ENCODE measurements at places on chromosomes 2 and 18. TPM values are rescaled to one million over a fixed set of nuclear protein-coding genes. Genes with fewer than 3 reads are reported as not detected.

- no peaks in the 10 kb centered on the region for H3K36me3 ChIP-seq
- no peaks in the 10 kb centered on the region for H3K27me3 ChIP-seq
- no peaks in the 10 kb centered on the region for H3K4me1 ChIP-seq
- DNase-seq = no peak
Measured at GRCh38 chr2:102181376-102181775, 5.4 kb upstream of the IL1RL2 start.

- peak overlapping the region; percentile 72 for H3K27ac ChIP-seq
- DNase-seq = peak; percentile 64
- H3K4me1 ChIP-seq = peaks cover 34% of the 10 kb centered on the region
- no peaks in the 10 kb centered on the region for H3K27me3 ChIP-seq
Measured at GRCh38 chr2:28338831-28339321, 53.8 kb upstream of the FOSL2 start.

DNA sequence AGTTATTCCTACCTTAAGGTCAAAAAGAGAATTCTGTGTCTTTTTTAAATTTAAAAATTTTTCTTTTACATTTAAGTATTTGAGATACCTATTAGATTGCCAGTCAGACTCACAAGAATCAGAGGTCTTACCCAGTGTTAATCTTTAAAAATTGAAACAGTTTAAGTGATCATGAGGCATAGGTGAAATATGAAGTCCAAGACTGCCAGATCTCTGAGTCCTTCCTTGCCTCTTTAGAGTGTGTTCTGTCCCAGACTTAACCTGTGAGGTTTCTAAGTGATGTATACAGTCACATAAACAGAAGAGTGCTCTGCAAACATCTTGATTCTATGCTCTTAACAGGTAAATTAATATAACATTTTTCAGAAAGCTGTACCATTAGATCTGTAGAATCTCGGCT lies 40.6 kb downstream of the ACTR3 start:
- no peaks in the 10 kb centered on the region for H3K27me3 ChIP-seq
- H3K27ac ChIP-seq = no peak overlapping the region
- no peaks in the 10 kb centered on the region for H3K4me1 ChIP-seq
- peaks cover 13% of the 10 kb centered on the region for H3K36me3 ChIP-seq
- no peak for DNase-seq

GRCh38 chr2:72027426-72028161 lies 120.1 kb downstream of the CYP26B1 start:
- no peaks in the 10 kb centered on the region for H3K4me1 ChIP-seq
- no peaks in the 10 kb centered on the region for H3K27me3 ChIP-seq
- no peak overlapping the region for H3K27ac ChIP-seq
- DNase-seq = no peak

- peak; percentile 25 for DNase-seq
Measured at GRCh38 chr2:66032226-66032775, 402.6 kb upstream of the MEIS1 start.

DNA sequence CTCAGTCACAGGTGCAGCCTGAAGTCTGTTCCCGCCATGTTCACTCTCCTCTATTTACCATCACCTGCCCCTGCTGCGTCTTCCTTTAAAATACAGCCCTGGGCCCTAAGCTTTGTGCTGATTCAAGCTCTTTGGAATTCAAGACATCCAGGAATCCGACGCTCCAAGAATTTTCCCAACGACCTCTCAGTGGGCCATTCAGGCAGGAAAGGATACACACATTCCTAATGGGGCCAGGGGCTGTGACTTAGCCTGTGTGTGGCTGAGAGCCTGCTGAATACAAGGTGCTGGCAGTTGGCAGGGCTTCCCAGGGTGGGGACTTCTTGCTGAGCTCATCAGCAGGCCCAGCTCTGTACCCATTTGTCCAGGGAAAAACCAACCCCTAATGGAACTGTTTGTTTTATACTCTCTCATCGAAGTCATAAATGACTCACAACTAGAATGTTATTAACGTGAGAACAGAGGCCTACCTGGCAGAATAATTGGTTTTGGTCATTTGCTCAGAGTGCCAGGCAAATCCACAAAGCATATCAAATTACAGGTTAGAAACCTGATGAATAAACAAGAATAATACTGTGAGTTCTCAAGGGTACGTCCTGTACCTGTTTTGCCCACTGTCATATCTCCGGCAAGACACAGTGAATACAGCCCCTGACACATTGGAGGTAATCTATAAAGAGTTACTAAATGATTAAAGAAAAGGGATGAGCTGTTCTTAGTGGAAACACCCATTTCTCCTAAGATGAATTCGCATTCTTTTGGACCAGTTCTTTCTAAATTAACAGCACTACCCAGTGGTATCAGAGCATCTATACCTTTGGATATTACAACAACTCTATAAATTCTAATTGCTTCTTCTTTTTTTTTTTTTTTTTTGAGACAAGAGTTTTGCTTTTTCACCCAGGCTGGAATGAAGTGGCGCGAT lies 12.6 kb upstream of the KCMF1 start:
- H3K4me3 ChIP-seq = peak overlapping the region; percentile 36
- H3K4me1 ChIP-seq = peaks cover 47% of the 10 kb centered on the region
- no peaks in the 10 kb centered on the region for H3K27me3 ChIP-seq
- peak; percentile 97 for DNase-seq
- H3K27ac ChIP-seq = peak overlapping the region; percentile 100

GRCh38 chr2:85470850-85471800 lies 52.6 kb downstream of the SH2D6 start:
- no peaks in the 10 kb centered on the region for H3K36me3 ChIP-seq
- H3K27me3 ChIP-seq = no peaks in the 10 kb centered on the region
- DNase-seq = no peak
- peaks cover 23% of the 10 kb centered on the region for H3K4me1 ChIP-seq

DNA sequence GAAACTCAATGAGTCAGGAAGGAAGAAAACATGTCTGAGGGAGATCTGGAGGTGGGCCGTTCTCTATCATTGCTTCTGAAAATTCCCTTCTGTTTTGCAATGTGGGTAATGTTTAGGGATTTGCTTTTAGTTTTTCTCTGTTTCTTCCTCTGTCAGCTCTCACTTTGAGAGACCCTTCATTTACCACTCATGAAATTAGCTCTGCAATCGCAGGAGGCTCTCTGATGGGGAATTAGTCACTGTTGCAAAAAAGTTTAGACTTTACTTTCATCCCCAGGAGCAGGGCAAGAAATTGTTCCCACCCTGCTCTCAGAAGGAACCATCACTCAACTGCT lies 80.0 kb upstream of the MAP4K3 start:
- no peaks in the 10 kb centered on the region for H3K36me3 ChIP-seq
- H3K27ac ChIP-seq = no peak overlapping the region
- no peak for DNase-seq
- no peaks in the 10 kb centered on the region for H3K27me3 ChIP-seq
- H3K4me3 ChIP-seq = no peak overlapping the region

DNA sequence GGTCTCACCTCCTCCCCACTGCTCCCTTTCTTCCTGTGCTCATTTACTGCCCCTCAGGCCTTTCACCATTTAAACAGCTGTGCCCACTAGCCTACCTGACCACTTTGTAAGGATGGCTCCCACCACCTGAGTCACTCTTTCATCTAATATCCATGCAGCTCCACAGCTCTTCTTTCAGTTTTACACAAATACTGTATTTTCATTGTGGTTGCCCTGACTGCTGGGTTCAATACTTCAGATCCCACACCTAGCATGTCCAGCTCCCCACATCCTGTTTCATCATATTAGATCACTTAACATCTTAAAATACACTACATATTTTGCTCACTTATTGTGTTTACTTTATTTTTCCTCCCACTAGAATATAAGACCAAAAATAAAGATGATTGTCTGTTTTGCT lies 1110.6 kb downstream of the TSN start:
- H3K36me3 ChIP-seq = no peaks in the 10 kb centered on the region
- H3K4me3 ChIP-seq = no peak overlapping the region
- no peak overlapping the region for H3K27ac ChIP-seq
- DNase-seq = no peak
- H3K4me1 ChIP-seq = no peaks in the 10 kb centered on the region

DNA sequence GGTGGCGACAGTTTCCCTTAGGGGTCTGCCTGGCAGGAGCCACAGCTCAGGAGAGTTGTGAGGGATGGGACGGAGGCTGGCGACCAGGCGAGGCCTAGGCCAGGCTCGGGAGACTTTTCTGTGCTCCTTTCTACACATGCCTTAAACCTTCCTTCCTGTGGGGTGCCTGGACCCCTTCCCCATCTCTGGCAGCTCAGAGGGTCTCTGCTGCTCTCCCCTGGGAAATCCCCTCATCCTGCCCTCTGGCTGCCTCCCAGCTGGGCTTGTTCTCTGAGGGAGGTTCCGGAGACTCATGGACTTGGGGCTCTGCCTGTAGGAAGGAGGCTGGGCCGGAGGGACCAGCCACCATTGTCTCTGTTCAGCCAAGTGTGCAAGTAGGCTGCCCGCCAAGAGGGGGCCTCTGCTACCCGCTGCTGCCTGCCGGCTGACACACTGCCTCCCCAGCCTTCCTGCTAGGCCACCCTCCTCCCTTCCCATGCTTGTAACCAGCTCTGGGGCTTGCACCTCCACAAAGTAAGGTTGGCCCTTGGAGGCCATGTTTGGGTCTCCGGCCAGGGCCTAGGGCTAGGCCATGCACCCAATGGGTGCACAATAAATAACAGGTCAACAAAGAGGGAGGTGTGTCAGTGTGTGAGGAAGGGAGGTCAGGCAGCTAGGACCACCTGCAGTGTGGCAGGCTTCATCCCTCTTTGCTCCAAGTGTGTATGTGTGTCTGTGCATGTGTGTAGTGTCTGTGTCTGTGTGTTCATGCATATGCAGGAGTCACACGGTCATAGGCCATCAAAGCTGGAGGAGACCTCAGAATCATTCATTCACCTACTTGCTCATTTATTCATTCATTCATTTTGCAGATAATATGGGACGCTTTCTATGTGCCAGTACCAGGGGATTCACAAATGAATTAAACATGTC lies 28.8 kb downstream of the PSD4 start:
- no peak overlapping the region for H3K27ac ChIP-seq
- H3K4me3 ChIP-seq = no peak overlapping the region

GRCh38 chr2:66962716-66963115 lies 434.4 kb upstream of the ETAA1 start:
- no peaks in the 10 kb centered on the region for H3K27me3 ChIP-seq
- H3K4me3 ChIP-seq = no peak overlapping the region
- H3K4me1 ChIP-seq = peaks cover 13% of the 10 kb centered on the region
- peak; percentile 24 for DNase-seq
- H3K27ac ChIP-seq = no peak overlapping the region

GRCh38 chr2:1454346-1454745 lies 41.1 kb downstream of the TPO start:
- no peaks in the 10 kb centered on the region for H3K27me3 ChIP-seq
- H3K27ac ChIP-seq = no peak overlapping the region
- H3K36me3 ChIP-seq = no peaks in the 10 kb centered on the region
- no peak overlapping the region for H3K4me3 ChIP-seq
- H3K4me1 ChIP-seq = no peaks in the 10 kb centered on the region
- no peak for DNase-seq

DNA sequence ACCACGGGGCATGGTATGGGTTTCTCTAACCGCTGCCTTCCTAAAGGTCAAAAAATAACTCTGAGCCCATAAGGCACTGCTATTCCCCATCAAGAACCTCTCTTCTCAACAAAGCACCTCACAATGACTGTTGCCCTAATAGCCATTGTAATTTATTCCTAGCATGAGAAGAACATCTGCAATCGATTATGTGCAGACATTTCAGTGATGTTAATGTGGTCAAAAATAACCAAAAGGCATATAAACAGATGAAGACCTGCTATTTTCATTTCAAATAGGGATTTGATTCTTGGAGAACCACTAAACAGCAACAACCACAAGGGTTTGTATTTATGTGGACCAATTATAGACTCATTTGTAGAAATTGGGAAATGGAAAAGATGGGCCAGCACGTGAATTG lies 356.6 kb downstream of the FBXO15 start:
- H3K36me3 ChIP-seq = no peaks in the 10 kb centered on the region
- peaks cover 16% of the 10 kb centered on the region for H3K4me1 ChIP-seq
- H3K27me3 ChIP-seq = no peaks in the 10 kb centered on the region
- no peak overlapping the region for H3K27ac ChIP-seq

DNA sequence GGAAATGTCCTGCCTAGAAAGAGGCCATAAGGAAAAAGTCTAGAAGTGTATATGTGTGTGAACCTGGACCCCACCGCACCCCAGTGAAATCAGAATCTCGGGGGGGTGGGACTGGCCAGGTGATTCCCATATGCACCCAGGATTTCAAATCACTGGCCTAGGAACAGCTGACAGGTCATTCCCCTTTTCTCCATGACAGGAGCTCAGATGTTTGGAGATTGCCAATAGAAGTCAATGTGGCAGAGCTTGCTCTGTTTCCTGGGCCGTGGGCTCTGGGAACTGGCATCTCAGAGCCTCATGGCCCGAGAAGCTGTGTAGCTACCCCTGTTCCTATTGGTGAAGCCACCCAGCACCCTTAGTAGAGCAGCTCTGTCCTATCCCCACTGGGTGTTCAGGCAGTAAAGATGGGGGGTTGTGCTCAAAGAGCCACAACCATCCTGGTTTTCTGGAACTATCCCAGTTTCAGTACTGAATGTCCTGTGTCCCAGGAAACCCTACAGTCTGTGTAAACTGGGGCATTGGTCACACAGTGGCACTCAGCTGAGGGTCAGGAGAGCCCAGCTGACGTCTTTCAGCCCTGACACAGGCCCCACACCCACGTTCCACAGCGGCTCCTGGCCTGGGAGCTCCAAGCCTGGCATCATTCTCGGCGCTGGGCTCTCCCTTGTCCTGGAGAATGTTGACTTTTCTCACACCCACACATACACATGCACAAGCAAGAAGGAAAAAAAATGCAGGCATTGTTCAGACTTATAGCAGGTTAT lies 18.9 kb downstream of the GNLY start:
- H3K27ac ChIP-seq = no peak overlapping the region
- peaks cover 22% of the 10 kb centered on the region for H3K4me1 ChIP-seq
- H3K27me3 ChIP-seq = peaks cover 4% of the 10 kb centered on the region
- H3K4me3 ChIP-seq = no peak overlapping the region

DNA sequence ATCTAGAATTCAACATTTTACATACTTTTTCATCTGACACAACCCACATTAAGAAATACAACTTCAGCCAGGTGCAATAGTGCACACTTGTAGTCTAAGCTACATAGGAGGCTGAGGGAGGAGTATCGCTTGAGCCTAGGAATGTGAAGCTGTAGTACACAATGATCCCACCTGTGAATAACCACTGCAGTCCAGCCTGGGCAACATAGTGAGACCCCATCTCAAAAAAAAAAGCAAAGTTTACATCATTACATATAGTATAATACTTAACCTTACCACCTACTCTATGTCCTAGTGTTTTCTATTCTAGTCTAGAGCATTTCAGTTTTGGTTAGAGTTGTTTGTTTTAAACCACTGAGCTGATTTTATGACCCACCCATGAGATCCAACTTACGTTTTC lies 86.5 kb upstream of the FAM117B start:
- no peaks in the 10 kb centered on the region for H3K27me3 ChIP-seq
- H3K4me1 ChIP-seq = no peaks in the 10 kb centered on the region
- no peak overlapping the region for H3K27ac ChIP-seq
- H3K4me3 ChIP-seq = no peak overlapping the region

The SKA1 gene
- total RNA-seq = 57.2 TPM

The SOX11 gene
- total RNA-seq = 176 TPM

The IL1RL2 gene
- total RNA-seq = not detected

The MGAT4A gene
- total RNA-seq = 8.0 TPM

The KLHL30 gene
- 0.06 TPM for total RNA-seq

The COQ10B gene
- 14.0 TPM for total RNA-seq

The ADI1 gene
- 19.0 TPM for total RNA-seq

The STAT4 gene
- total RNA-seq = 0.32 TPM

The INPP4A gene
- 34.2 TPM for total RNA-seq

The ABHD1 gene
- total RNA-seq = 0.65 TPM
